ENCODE measurements at places on chromosomes 3 and 15. TPM values are rescaled to one million over a fixed set of nuclear protein-coding genes. Genes with fewer than 3 reads are reported as not detected.

DNA sequence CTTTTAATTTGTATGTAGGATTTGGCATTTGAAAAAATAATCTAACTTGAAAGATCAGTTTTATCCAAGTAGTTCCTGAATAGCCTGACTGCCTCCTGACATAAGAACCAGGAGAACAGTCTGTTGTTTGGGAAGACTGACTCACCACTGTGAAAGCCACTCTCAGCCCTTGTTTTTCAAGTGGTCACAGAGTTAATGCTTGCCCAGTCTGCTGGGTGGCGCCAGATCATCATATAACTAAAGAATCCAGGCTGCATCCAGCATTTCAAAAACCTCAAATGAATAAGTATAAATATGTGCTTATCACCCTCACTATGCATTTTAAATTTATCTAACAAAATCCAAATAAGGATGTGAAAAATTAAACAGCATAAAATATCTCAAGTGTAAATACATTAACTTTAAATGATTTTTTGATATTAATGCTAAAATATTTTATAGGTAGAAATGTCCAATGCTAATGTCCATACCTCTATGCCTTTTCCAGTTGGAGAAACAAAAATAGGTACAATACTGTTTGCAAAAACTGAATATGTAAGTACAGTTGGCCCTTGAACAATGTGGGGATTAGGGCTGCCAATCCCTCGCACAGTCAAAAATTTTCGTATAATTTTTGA is 26.9 kb upstream of the ZBBX start:
- no peak for DNase-seq

GRCh38 chr3:16239086-16239770 is 25.5 kb downstream of the DPH3 start:
- no peak for DNase-seq

TMEM41A gene
- 19.7 TPM for total RNA-seq

DNA sequence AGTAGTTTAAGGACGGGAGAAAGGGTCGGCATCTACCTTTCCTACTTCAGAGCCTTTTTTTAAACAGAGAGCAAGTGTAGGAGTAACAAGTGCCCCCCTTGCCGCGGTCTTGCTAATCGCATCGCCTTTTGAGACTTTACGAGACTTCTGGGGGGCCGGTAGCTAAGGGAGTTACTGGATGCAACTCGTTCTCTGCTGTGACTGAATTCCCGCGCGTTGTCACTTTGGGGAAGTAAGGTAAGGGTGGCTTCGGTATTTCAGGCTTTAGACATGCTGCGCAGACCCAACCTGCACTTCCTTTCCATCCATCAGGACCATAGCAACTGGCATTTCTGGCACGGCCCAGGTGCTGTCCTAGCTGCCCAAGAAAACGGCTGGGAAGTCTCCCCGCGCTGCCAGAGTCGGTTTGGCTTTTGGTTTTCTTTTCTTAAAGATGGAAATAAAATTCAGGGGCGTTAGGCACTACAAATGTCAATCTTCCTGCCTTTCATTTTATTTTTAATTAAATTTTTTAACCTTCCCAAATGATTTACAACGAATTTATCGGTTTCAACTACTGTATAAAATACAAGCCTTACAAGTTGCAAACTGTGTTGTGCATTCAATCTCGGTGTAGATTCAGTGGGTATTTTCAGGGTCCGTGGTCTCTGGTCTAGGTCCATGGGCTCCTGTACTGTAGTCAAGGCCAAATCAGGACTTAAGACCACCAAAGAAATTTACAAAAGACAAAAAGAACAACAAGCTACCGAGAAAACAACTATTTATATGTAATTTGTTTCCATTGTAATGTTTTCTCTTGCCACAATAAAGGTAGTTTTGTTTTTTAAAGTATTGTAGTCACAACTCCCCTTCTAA is 3.5 kb downstream of the MECOM start:
- no peak for DNase-seq

- no peak for DNase-seq
These were observed 11.0 kb downstream of the TRPM7 start for GRCh38 chr15:50675535-50676144.

GRCh38 chr3:51519848-51520247 is 18.7 kb upstream of the RAD54L2 start:
- no peak for DNase-seq

GRCh38 chr3:44674211-44674610 is 25.7 kb downstream of the ZNF35 start:
- DNase-seq = no peak
